ENCODE measurements at places on chromosomes 7 and 10.

DNA sequence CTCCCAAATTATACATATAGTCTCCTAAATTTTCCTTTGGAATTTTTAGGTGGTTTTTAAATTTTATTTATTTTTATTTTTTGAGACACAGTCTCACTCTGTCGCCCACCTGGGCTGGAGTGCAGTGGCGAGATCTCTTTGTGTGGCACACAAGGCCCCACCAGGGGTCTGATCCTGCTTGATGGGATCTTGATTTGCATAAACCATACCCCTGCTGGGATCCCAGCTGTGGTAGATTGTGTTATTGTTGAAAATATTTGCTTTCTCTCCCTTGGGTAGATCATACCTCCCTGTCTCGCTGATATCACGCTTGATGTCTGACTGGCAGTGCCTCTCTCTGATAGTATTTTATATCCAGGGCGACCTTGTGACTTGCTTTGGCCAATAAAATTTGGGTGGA is 5.6 kb upstream of the MUC3A start:
- DNase-seq = no peak

DNA sequence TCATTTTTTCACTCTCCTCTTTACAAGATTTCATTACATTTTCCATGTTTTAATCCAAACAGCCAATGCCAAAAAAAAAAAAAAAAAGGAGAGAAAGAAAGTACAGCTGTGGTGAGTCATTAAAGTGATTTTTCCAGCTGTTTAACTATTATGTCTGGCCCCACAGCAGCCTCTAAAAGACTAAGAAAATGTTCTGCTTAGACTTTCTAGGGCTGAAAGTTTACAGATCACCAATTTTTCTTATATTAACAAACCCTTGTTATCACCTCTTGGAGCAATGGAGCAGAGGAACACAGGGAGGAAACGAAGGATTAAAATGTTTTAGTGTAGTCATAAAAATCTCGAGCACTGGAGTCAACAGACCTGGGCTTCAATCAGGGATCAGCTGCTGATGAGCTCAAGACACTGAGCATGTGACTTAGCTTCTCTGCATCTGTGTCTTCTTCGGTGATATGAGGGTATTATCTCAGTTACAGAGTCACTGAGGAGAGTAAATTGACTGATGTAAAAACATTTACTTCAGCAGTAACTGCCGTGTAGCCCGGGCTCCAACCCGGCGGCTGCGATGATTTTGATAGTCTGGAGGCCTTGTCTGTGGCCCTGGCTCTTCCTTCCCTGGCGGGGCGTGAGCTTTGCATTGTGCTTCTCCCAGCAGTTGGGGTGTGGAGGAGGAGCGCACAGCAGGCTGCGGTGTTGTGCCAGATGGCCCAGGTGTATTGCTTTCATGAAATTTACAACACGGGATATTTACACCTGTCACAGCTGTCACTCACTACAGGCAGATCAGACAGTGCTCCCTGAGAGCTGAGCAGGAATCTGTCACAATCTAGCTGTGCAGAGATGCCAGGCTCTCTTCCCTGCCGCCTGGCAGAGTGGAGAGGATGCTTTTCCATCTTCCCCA is 298.3 kb upstream of the FZD8 start:
- no peak for DNase-seq

DNA sequence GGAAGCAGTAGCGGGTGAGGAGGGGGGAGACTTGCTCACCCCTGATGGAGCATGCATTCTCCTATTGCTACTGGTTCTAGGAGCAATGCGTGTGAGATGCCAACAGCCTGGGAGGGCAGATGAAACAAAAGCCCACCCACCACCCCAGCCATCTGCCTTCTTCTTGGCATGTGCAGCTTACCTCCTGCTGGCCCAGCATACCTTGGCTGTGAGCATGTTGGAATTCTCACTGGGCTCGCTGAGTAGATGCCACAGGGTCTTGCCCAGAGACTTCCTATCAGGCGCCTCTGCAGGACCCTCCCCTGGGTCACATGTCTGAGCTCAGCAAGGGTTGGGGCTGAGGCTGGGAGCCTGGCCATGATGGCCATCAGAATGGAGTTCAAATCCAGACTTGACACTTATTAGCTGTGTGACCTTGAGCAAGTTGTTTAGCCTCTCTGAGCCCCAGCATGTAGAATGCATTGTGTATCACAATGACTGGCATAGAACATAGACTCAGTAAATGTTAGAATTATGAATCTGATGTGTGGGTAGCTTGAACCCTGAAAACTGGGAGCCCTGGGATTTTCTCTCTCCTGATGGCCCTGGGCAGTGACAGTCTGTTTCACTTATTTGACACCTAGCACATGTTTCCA is 38.2 kb downstream of the CDH23 start:
- DNase-seq = no peak

GRCh38 chr10:58932126-58932525 is 244.3 kb upstream of the PHYHIPL start:
- no peak for DNase-seq

DNA sequence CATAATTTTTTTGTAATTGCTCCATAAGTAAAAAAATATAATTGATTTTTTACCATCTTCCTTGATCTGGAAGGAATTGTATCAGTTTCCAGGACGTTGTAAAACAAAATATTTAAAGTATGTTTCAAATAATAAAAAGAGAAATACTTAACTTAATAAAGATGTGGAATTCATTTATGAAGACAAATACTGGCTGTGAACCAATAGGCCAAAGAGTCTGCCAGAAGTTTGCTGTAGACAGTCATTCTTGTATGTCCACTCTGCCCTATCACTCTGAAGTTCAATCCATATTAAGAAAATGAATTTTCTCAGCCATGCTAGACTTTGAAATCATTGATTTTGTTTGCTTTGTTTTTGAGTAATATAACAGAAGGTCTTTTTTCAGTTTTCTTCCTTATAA is 256.4 kb downstream of the TRIL start:
- DNase-seq = no peak

DNA sequence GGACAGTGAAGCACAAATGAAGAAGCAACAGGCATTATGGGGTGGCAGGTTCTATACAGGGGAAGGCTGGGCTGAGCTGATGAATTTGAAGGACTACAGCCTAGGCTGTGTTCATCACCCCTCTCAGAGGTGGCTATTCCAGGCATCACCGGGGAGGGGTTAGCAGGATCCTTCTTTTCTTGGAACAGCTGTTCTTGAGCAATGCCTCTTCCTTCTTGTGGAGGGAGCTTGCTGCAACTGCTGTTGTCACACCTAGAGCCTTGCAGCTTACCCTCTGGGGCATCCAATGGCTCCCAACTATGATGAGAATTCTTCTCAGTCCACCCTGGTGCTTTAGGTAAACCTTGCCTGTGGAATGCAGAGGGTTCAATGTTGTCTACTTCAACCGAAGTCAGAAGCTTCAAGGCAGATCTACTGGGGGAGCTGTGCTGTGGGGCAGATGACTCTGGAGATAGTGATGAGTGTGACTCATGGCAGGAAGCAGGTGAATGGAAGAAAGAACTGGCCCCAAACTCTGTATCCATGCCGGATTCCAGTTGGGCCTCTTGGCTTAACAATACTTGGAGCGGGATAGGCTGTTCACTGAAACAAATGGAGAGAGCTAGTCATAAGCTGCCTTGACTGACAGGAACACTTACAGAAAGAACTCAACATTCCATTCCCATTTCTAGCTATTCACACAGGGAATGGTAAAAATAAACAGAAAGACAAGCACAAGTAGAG is 21.5 kb upstream of the PPP3CB start:
- DNase-seq = no peak

DNA sequence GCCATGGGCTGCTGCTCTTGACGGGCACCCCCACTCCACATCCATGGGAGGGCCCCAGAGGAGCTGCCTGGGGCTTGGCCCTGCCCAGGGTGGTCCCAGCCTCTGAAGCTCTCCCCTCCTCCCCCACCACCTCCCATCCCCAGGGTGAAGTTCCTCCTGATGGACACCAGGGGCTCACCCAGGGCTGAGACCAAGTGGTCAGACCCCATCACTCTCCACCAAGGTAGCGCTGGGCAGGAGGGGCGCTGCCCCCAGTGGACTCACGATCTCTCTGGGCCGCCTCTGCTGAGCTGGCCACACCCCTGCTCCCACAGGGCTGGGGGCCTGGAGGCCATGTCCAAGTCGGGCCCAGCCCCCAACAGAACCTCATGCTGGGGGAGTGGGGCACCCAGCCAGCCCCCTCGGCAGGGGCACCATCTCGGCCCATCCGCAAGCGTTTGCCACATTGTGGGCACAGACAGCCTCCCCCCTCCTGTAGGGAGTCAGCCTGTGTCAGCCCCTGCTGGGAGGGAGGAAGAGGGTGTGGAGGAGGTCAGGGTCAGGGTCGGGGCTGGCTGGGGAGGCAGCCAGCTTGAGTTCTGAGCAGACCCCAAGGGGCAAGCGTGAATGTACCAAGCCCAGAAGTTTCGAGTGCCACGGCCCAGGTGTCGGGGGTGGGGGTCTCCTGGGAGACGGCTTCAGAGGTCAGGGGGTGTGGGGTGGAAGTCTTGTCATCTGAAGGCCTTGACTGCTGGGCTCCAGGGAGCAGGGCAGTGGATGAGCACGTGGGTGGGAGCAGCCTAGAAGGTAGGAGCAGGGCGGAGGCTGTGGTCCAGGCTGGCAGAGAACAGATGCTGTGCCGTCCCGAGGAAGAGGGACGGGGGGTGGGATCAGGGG is 2.8 kb downstream of the UPK3B start:
- DNase-seq = no peak

Measured in non-pigmented ciliary epithelial cell (primary cell).